ENCODE measurements at places on chromosomes 6 and 20.

DNA sequence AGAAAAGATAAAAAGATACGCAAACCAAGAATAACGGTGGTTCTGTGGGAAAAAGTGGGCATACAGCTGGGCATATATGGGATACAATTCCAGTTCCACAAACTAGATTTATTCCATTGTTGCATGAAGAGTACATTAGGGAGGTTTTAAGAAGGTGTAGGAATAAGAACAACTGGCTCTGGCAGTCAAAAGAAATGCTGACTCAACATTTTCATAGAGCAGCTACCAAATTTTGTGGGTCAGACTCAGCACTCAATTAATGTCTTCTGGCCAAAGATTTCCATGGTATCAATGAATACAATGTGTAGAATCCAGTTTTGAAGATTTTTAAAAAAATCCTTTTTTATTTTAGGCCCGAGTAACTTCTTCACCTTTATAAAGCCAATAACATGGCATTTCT is 40.2 kb downstream of the TP53INP2 start:
- no peak for DNase-seq

- no peak for DNase-seq
Measured at GRCh38 chr6:149422581-149422980, 22.5 kb downstream of the SUMO4 start.

DNA sequence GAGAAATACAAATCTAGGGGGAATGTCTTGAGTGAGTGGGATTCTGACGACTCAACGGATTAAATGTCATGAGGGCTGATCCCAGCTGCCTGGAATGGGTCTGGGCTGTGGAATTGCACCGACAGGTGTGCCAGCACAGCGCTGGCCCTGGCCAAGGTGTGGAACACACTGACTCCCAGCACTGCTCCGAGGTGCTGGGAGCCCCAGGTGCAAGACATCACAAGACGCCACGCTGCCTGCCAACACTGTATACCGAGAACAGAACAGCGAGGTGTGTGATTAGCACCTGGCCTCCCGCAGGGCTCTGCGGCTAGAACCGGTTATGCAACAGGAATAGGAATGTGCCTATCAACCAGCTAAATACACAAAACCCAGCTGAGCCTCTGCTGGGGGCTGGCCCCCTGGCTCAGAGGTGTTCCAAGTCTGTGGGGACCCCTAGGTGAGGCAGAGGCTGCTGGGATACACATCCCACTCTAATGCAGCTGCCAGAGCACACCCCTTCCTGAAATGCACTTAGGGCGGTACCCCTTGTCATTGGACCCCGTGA is 24.8 kb upstream of the APMAP start:
- DNase-seq: no peak

DNA sequence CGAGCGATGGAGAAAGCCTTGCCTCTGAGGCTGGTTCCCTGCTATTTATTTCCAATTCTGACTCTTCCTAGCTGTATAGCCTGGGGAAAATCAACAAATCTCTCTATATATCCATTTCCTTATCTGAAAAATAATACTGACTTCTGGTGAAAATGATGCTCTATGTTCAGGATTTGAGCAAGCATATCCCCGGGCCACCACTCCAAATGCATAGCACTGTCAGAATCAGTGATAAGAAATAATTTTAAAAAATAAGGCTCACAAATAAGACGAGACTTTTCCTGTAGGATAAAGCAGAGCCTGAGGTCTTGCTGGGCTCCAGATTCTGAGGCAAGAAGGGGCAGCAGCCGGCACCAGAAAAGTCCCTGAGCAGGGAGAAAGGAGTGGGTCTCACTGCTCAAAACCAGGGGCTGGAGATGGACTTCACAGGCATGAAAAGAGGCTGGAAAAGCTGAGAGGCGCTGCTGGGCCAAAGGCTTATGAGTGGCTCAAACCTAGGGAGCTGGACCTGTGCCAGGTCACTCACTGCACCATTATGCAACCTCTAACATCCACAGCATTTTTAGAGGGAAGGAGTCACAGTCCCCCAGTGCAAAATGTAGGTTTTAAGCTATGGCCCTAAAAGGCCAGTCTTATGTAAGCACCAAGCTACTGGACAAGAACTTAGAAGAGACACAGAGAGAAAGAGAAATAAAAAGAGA is 48.1 kb upstream of the SLC17A4 start:
- no peak for DNase-seq

DNA sequence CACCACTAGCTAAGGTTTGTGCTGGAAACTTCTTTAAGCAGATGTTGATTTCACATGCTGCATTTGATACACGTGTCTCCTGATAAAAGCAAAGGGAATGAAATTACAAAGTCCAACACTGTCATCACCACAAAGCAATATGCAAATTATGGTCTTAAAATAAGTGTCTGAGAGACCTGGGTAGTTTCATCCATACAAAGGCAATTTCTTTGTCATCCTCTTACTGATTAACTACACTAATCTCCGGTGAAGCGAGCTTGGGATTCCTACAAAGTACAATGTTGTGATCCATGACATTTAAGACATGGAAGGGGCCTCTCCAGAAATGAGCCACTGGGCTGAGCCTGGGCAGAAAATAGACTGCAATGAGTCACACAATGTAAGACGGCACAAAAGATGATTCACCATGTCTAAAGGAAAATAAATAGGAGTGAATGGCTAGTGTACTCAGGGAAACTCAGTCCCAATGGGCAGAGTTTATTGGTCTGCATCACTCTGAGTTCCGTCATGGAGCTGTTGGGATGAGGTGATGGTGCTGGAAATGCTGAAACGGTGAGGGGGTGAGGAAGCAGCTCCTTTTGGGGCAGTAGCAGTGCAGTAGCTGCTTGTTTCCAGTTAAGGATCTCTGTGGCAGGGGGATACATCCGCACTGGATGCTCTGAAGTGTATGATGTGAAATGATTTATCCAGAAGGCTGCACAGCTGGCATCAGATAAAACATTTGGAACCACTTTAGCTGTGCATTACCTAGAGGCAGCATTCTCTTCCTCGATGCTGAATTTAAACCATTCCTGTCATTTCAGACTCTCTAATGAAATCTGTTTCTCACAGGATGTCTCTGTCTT is 103.3 kb downstream of the IBTK start:
- DNase-seq: no peak

DNA sequence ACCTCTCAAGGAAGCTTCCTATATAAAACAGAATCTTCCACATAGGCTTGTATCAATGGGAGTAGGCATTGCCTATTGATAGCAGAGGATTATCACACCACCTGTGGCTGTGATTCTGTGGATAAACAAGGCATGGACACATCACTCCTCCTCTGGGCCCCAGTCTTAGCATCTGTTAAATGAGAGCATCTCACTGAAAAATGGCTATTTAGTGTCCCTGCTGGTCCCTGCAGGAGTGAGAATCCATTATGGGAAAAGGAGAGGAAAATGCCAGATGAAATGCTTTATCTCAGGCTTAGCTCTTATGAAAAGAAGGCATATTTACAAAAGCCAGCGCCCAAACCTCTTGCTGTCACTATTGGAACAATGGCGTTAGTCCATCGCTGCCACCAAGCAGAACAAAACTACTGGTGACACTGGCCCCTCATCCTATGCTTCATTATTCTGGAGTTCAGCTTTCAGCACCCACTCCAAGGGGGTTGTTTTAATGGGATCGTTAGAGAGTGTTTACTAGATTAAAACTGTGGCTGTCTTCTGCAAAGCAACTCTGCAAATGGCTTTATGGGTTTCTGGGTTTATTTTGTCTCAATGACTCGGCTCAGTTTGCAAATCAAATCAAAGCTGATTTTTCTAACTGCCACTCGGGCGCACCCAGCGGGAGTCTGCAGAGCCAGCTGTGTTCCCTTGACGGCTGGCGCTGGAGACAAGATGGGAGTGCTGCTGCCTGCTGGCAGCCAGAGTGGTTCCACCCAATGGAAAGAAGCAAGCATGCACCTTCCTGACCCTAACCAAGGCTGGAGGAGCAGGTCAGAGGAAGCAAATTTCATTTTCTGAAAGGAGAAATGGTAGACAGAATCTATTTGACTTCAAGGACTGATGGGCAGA is 658.8 kb upstream of the CHD6 start:
- DNase-seq: no peak

GRCh38 chr6:158457131-158457530 is 102.8 kb upstream of the TMEM181 start:
- no peak for DNase-seq

- DNase-seq: no peak
Measured at GRCh38 chr20:1773816-1774215, 116.2 kb upstream of the SIRPG start.

DNA sequence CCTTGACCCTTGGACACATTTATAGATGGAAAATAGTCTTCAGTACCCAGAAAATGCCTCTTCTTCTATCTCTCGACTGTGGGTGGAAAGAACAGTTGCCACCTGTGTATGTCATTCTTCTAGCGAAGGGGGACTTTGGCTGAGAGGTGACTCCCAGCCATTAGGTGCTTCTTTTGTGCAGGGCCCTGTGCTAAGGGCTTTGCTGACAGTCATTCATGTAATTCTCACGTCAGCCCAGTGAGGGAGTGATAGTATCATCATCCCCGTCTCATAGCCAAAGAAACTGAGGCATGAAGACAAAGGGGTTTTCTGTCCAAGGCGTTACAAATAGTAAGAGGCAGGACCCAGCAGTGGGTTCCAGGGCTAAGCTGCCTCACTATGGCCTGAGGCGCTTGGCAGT is 160.8 kb downstream of the SCML4 start:
- no peak for DNase-seq

DNA sequence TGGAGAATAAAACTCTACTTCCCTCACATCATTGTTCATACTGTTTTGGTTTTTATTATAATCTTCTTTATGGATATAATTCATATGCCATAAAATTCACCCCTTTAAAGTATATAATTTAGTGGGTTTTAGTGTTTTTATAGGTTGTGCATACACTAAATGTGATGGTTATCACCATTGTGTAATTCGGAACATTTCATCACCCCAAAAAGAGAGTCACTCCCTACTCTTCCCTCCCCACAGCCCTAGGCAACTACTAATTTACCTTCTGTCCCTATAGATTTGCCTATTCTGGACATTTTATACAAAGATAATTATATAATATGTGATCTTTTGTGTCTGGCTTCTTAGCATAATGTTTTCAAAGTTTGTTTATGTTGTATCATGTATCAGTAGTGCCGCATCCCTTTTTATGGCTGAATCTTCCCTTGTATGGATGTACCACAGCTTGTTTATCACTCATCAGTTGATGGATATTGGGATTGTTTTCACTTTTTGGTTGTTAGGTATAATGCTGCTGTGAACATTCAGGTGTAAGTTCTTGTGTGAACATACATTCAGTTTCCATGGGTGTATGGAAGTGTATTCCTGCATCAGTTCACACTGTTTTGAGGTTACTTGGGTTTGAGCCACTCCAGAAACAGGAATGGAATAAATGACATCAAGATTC is 4.2 kb downstream of the TM9SF4 start:
- DNase-seq: no peak

DNA sequence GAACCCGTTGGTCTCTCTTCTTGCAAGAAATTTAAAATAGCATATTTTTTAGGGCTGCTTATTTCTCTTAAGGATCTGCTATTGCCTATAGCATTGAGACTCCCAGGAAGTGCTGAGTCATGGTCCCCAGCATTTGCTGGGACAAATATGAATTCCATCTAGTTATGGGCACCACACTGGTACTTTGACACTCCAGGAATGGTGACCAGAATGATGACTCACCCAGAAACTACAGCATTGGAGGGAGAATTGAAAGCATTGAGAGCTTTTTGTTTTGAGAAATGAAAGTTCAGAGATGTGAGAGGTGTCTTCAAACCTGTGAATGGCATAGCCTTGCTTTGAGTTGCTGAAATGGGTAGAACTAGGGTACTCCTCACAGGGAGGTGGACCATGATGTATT is 699.7 kb downstream of the DHX35 start:
- no peak for DNase-seq

DNA sequence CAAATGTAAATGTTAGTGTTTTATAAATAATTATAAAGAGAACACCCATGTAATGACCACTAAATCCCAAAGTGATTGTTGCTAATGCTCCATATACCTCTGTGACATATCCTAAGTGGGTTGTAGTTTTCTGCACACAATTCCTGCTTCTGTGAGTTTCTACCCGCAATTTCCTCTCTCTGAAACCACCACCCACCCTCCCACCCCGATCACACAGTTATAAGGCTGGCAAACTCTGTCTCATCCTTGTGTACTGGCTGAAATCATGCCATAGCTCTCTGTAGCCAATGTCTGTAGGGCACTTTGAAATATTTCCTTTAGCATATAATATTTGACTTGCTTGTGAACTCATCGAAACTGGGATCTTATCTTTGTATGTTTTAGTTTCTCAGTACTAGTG is 236.6 kb downstream of the PLCB1 start:
- DNase-seq: no peak

- no peak for DNase-seq
Measured at GRCh38 chr20:54665812-54666211, 190.4 kb downstream of the DOK5 start.

DNA sequence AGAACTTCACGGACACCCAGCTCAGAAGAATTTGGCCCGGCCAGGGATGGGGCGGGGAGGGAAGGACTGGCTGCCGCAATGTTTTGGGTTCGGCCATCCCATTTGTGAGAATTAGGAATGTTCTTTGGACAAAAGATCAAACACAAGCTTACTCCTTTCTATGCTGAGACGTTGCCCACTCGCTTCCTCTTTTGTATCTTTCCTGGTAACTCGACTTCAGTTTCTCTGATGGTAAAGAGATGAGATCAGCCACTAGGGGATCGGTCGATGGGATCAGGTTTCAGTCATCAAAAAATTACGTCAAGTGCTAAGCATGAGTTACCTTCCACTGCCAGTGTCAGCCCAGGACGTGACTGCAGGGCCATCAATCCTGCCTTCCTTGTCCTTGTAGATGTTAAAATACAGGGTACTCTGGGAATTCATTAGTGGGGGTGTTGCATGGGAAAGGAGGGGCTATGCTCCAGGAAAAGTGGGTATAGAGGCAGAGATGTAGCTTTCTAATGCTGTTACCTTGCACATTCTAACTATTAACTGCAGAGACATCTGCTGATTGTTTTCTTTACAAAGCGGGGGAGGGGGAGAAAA is 190.2 kb downstream of the TSHZ2 start:
- DNase-seq: no peak

DNA sequence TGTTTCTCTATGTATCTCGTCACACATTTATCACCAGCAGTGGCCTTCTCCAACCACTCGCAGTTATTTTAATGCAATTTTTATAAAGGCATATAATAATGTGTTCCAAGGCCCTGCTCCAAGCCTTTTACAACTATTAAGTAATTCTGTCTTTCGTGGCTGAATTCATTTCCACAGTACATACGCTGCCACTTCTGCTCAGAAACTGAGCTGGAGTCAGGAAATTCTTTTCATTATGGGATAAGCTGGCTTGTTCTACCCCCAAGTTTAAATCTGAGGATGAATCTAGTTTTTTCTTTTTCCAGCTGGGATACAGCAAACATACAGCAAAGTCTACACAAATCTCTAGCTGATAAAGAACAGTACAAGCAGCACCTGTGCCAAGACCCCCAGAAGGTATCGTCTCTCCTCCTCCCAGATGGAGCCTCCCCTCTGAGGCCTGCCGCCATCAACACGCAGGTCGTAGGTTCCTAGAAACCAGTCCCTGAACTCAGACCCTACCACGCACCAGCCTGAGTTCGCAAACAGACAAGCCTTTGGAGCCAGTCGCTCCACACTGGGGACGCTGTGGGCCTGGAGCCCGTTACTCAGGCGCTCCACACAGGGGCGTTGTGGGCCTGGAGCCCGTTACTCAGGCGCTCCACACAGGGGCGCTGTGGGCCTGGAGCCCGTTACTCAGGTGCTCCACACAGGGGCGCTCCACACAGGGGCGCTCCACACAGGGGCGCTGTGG is 263.5 kb downstream of the THBS2 start:
- no peak for DNase-seq

Data from activated CD4-positive, alpha-beta T cell treated with anti-CD3 and anti-CD28 coated beads, Interleukin-2, amount 50 U/mL, for 48 hours (primary cell).